ENCODE measurements at places on chromosomes 16 and 17.

DNA sequence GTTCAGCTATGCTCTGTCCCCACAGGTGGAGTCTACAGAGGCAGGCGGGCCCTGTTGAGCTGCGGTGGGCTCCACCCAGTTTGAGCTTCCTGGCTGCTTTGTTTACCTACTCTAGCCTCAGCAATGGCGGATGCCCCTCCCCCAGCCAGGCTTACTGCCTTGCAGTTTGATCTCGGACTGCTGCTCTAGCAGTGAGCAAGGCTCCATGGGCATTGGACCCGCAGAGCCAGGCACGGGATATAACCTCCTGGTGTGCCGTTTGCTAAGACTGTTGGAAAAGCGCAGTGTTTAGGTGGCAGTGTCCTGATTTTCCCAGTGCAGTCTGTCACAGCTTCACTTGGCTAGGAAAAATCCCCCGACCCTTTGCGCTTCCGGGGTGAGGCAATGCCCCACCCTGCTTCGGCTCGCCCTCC is 89.1 kb downstream of the BCAS3 start:
- no peak for DNase-seq

- no peak for DNase-seq
Measured at GRCh38 chr16:87764600-87765472, 950 bp downstream of the KLHDC4 start.

- peak; percentile 60 for DNase-seq
Measured at GRCh38 chr16:14409563-14409962, 220.5 kb downstream of the PARN start.

DNA sequence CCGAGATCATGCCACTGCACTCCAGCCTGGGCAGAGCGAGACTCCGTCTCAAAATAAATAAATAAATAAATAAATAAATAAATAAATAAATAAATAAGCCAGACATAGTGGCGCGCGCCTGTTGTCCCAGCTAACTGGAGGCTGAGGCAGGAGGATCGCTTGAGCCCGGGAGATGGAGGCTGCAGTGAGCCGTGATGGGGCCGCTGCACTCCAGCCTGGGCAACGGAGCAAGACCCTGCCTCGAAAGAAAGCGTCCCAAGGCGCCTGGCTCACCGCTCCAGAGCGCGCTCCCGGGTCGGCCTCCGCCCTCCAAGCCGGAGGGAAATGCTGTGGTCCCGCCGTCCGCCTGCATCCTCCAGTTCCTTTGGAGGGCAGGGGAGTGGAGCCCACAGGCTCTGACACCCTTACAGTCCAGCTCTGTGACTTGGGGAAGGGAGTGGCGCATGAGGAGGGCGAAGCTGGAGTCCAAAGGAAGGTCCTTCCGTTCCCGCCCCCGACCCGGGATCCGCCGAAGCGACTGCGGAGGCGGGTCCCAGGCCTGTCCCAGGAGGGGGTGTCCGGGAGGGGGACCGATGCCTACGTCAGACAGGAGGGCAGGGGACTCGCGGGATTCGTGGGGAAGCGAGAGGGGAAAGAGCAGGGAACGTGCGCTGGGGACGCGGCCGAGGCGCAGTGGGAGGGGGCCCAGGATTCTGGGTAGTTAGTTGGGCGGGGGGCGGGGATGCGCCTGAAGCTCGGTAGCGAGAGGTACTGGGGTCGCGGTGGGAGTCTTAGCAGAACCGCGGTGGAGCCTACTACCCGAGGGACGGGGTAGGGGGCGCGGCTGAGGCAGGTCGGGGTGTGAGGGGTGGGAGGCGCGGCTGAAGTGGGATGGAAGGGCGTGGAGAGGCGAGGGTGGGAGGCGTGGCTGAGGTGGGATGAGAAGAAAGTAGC is 8.4 kb upstream of the TRPV2 start:
- DNase-seq = peak; percentile 41

DNA sequence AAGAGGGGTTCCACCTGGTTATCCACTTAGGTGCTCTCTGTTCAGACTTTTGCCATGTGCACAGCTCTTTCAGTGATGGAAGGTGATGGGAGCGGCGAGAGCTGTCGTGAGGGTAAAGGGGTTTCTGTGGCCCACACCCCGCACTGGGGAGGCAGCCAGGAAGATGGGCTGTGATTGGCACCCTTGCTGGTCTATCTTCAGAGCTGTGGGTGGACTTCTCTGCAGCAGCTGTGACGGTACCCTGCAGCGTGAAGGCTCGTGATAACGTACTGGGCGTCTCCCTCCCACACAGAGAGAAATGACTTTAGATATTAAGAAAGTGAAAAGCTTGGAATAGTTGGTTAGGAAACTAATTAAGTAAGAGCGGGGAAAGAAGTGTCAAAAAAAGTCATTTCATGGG is 45.8 kb downstream of the MPRIP start:
- DNase-seq = no peak

- DNase-seq = no peak
Measured at GRCh38 chr16:77459534-77460254, 24.9 kb upstream of the ADAMTS18 start.

- peak; percentile 76 for DNase-seq
Measured at GRCh38 chr16:54194334-54194743, 92.2 kb downstream of the IRX3 start.

- DNase-seq = no peak
Measured at GRCh38 chr16:68411086-68411485, 37.2 kb downstream of the SMPD3 start.

DNA sequence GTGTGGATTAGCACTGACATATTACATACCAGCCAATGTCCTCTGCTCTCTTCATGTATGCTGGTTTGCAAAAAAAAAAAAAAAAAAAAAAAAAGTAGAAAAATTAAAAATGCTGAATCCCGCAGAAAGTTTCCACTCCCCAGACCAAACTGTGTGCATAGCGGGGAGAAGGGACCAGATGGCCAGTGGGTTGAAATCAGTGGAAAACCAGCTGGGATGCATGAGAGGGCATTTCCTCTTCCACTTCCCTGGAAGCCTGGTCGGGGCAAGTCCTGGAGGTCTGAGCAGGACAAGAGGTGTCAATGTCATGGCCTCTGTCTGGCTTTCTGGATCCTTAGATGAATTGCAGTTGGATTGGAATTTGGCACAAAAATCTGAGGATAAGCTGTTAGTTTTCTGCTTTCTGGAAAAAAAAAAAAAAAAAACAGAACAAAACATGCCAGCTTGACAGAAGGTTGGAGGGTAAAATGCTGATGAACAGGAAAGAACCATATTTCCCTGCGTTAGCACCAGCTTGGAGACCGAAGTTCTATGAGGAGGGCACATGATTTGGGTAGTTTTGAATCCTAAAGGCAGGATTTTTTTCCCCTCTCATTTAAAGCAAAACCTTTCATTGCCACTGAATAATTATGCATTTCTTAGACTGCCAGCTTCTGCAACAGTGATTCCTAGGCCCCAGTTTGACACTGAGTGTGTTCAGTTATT is 941.5 kb upstream of the EEF2KMT start:
- DNase-seq = no peak

All from thyroid gland (tissue), 4 donors.